Brain (organoid and tissue), 16 donors: ENCODE measurements at places on chromosomes 5 and 9.

DNA sequence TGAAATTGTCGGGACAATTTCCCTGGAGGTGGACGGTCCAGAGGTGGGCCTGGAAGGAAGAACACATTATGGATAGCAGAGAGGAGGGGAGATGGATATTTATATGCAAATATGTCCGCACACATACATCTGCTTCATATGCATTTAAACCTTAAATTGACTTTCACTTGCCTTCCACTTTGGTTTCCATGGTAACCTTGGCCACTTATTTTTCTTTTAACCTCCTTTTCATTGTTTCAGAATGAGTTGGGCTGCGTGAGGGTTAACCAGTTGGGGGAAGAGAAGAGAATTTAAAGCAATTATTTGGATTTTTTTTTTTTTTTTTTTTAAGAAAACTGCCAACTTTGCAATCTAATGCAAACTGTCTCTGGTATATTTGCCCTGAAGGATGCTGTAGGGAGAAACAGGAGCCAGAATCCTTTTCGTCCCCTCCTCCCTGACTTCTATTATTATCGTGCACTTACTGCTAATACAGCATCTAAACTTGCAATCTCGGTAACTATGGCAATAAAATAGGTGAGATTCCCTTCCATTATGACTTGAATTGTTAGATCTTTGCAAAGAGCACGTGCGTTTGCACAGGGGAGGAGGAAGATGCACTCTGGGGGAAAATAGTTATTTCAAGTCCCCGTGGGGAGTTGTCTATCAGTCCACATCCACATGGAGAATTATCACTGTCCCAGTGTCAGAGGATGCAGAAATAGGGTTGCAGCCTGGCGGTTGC, 35.6 kb downstream of the TLR4 start:
- DNase-seq = peak; percentile 80

DNA sequence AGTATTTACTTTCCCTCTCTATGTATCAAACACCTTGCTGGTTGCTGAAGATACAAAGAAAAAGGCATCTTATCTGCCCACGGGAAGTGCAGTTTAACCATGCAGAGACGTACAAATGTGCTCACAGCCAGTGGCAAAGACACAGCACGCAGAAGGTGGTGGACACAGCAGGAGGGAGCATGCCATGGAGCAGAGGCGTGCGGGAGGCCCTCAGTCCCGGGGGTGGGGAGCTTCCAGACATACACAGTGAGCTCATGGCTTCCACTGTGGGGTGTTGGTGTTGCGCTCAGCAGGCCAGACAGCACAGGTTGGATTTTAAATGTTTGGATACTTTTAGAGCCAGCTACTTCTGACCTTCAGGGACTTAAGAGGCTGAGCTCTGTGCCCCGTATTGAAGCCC, 8.8 kb upstream of the BARX1 start:
- no peak for DNase-seq

GRCh38 chr9:112508377-112508776, 21.8 kb downstream of the KIAA1958 start:
- peak; percentile 72 for DNase-seq

- peak; percentile 96 for DNase-seq
These were observed 62.1 kb upstream of the VLDLR start for GRCh38 chr9:2559192-2560152.

DNA sequence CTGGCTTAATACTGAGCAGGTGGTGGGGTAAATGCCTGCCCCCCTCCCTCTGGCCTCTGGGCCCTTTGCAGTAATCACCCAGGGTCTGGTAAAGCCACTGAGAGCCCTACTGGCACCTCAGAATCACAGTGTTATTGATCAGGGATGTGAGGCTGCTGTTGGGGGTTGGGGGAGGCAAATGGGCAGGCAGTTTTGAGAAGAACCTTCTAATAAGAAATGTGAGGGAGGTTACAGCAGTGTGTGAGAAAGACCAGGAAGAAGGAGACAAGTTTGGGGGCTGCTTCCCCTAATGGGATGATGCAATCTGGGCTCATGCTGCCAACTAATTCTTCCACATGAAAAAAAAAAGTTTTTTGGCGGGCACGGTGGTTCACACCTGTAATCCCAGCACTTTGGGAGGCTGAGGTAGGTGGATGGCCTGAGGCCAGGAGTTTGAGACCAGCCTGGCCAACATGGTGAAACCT, 3.1 kb upstream of the B4GALT7 start:
- no peak for DNase-seq

- no peak for DNase-seq
These were observed 10.8 kb downstream of the OR13F1 start for GRCh38 chr9:104514901-104515300.

GRCh38 chr9:98806394-98807035, 955 bp upstream of the GALNT12 start:
- peak; percentile 67 for DNase-seq

DNA sequence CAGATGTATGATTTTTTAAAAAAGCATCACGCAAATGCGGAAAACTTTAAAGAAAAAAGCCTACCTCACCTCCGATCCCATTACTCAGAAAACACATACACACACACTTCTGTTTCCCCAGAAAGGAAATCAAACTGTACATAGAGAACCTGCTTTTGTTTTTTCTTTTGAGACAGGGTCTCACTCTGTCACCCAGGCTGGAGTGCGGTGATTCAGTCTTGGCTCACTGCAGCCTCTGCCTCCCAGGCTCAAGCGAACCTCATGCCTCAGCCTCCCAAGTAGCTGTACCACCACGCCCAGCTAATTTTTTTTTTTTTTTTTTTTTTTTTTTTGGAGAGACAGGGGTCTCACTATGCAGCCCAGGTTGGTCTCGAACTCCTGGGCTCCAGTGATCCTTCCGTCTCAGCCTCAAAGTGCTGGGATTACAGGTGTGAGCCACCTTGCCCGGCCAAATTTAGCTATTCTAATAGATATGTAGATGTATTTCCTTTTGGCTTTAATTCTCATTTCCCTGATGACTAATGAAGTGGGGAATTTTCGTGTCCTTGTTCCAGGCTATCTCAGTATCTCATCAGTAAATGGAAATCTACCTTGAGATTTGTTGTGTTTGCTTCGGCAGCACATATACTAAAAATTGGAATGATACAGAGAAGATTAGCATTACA, 25.7 kb upstream of the EEIG1 start:
- no peak for DNase-seq

DNA sequence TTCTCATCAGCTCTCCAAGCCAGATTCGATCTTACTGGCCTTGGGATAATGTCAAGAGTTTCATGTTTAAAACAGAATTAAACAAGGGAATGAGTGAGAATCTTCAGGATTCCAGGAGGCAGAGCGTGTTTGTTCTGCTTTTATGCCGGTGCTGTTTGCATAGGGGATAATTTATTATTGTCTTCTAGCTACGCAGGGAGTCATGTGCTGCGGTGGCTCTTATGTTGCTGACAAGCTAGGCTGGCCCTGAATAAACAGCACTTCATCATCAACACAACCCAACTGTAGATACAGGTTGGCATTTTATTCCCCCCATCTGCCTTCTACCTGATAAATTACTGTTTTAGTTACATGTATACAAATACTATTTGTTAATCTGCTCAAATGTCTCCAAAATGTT, 47.1 kb upstream of the PCA3 start:
- DNase-seq = no peak

DNA sequence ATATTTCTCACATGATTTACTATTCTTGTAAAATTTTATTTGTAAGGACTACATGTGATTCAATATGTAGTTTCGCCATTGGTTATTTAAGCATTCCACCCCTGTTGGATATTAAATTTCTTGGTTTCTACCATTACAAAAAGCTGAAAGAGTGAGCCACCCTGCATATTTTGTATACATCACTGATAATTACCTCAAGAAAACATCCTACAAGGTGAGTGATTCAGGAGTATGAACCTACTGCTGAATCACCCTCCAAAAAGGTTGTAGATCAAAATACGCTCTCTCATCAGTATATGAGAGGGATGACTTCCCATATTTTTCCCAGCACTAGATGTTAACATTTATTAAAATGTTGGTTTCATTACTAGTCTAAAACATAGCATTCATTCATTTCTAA, 454.3 kb upstream of the WWC1 start:
- no peak for DNase-seq

DNA sequence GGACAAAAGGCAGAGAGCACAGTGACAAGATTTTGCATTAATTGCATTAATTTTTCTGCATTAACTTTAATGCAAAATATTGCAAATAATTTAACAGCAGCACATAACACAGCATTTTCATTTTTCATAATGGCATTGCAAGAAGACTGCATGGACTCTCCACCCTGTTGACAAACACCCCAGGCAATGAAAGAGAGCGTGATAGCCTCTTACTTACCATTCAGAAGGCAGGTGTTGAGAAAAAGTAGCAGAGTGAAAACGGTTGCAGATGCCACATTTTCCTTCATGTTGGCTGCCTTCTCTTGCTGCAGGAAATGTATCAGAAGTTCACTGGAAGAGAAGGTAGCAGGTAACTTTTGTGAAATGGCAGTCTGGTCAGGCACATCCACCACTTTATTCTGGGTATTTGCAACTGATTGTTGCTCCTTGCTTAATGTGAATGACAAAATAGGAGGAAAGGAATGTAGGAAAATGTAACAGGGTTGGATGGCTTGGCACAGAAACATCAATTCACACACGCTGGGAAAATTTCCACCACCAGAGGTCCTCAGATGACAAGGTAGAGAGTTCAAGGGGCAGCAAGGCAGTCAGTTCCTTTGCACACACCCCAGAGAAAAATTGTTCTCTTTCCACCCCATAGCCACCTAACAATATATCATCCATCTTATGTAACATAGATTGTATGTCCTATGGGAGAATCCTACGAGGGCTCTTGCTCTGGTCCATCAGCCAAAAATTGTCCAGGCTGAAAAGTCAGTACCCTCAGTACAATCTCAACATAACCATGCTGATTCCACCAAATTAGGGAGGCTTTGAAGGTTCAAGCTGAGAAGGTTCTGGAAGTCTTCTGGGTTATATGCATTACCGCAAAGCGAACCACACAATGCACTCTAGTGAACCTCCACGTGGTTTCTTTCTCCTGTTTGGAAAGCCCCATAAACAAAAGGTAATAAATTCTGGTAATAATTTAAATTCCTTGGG, 41.9 kb upstream of the AGXT2 start:
- peak; percentile 46 for DNase-seq

GRCh38 chr9:127437497-127438264, 13.5 kb downstream of the ZNF79 start:
- no peak for DNase-seq
